Stimulated activated CD8-positive, alpha-beta memory T cell treated with anti-CD3 and anti-CD28 coated beads, Interleukin-15, amount 100 ng/mL, for 1 hour (primary cell): ENCODE measurements at places on chromosomes 3 and 15.

DNA sequence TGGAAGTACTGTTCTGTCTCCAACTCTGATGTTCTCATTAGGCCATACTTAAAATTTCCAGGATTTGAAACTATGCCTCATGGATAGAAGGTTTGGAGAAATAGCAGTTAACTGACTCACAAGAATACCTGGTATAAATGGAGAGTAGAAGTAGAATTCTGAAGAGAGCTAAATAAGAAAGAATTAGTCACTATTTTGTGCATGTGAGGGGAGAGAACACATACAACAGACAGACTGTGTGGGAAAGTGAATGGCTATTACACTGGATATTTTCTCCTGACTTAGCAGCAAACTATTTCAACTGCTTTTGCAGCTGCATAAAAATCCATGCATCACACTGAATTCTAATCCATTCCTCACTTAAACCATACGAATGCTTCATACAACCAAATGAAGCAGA is 71.3 kb downstream of the C3orf70 start:
- DNase-seq = no peak

GRCh38 chr15:88744548-88745020 is 58.7 kb upstream of the ACAN start:
- DNase-seq = no peak

GRCh38 chr3:69948246-69948862 is 51.2 kb upstream of the SAMMSON start:
- no peak for DNase-seq

DNA sequence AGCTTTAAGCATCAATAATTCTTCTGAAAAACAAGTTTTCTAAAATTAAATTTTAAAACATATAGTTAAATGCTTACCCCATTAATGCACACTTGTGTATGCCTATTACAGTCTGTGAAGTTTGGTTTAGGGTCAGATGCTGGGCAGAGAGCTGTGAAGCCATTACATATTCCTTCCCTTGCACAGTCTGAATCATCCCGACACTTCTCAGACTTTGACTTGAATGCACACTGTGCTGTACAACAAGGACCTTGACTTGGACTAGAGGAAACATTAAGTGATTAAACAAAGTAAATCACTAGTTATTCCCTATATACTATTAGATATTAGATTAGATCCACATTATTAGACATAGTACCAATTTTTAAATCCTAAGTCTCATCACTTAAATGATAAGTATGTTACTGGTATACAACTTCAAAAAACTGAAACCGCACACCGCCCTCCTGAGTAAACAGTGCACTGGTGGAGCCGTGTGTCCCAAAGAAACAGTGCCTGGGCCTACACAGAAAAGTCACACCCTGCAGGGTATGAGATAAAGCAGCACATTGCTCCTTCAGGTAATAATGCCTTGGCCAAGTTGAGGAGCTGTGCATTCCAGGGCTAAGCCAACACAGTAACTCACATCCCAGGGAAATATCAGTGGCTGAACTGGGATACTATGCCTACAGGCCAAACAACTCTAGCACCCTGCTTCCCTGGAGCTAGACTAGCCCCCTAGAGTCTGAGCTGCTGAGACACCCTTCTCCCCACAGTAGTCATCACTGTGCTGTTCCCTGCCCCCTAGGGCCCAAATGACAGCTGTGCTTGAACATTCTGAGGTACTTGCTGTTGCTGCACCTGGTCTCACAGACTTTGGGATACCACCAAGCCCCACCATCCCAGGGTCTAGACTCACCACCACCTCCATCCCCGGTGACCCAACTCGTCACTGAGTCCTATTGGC is 137.5 kb downstream of the ADAM10 start:
- DNase-seq = no peak
